MG63 (cell line): ENCODE measurements at places on chromosomes 1 and 21. TPM values are rescaled to one million over a fixed set of nuclear protein-coding genes. Genes with fewer than 3 reads are reported as not detected.

PDZK1IP1 gene
- total RNA-seq: not detected in 2 replicates

DNA sequence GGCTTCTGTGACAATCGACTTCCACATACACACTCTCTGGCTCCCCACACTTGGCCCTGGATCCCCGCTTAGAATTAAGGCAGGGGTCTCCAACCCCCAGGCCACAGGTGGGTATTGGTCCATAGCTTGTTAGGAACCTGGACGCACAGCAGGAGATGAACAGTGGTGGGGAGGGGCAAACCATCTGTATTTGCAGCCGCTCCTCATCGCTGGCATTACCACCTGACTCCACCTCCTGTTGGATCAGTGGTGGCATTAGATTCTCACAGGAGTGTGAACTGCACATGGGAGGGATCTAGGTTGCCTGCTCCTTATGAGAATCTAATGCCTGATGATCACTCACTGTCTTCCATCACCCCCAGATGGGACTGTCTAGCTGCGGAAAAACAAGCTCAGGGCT is 16.0 kb downstream of the TRIM62 start:
- DNase-seq: no peak

- DNase-seq: peak; percentile 93
Observed at GRCh38 chr1:63662056-63662836, 69.0 kb downstream of the PGM1 start.

BMP8A gene
- not detected in 2 replicates for total RNA-seq
